Right lung (tissue), 10 donors: ENCODE measurements at places on chromosomes 7 and 10. TPM values are rescaled to one million over a fixed set of nuclear protein-coding genes. Genes with fewer than 3 reads are reported as not detected.

Gene PIP
- polyA plus RNA-seq = not detected

Gene ANLN
- polyA plus RNA-seq = 20.7 TPM

Gene PPP1R17
- not detected for polyA plus RNA-seq

Gene PDCD11
- polyA plus RNA-seq = 42.9 TPM

Gene DUSP5
- polyA plus RNA-seq = 18.9 TPM

DNA sequence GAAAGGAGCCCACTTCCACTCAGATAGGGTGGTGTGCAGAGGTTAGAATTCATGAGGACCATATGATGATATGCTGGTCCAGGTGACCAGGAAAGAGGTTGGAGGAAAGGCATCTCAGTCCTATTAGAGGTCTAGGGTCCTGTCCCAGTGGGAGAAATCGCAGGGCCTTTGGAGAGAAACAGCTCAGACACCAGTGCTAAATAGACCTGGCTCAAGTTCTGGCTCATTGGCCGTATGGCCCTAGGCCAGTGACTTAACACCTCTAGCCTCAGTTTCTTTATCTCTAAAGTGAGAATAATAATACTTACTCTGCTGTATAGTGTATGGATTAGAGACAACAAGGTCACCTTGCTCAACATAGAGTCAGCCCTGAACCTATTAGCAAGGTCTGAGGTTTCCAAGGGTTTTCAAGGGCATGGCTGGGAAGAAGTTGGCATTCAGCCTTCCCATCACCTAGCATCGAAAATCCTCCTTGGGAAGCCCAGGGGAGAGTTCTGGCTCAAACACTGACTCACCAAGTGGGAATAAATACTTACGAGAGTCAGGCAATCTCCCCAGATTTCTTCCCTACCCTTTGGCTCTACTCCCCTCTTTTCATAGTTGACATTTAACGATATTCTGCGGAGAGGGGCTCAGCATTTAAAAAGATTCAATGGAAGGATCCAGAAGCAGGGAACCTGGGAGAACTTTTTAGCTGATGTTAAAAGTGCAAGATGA, 473.1 kb upstream of the PODXL start:
- no peak for DNase-seq

- no peak for DNase-seq
Observed at GRCh38 chr7:1555813-1556543, at the start of gene TMEM184A. TMEM184A (minus strand) TSS chr7:1556205; CDS start chr7:1555484, 721 bp downstream.

GRCh38 chr10:32410569-32410968, 35.4 kb upstream of the CCDC7 start:
- DNase-seq = no peak

DNA sequence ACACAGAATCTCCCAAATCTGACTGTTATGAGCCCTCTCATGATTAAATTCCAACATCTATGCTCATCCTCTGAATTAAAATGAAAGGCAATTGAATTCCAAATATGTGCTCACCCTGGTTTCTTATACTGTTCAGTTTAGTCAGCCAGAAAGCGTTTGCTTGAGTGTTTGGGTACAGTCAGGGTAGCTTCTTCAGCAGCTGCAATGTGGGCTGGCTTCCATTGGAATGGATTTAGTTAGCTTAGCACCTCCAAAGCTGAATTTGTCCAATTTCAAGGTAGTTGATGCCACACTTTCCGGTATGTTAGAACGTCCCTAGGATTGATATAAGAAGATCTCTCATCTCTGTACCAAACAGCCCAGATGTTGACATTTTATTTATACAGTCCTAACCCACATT, 9.3 kb downstream of the KLHL7 start:
- DNase-seq = no peak

GRCh38 chr7:19056305-19056704, 61.1 kb downstream of the TWIST1 start:
- no peak for DNase-seq

DNA sequence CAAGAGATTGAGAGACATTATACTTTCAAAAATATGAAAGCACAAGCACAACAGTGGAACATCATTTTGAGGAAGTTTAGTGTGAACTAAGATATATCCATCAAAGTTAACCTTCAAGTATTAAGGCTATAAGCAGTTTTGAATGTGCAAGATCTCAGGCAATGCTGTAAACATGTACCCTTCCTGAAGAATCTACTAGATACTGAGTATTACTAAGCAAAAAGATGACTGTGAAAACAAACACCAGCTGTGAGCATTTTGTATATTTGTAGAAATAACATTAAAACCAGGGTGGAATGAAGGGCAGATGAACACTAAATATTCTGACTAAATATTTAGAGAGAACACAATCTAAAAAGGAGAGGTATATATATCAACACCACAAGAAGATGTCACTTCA, 41.3 kb upstream of the ADRA2A start:
- DNase-seq = no peak

- DNase-seq = no peak
Observed at GRCh38 chr7:18499407-18500177, 4.0 kb downstream of the HDAC9 start.

DNA sequence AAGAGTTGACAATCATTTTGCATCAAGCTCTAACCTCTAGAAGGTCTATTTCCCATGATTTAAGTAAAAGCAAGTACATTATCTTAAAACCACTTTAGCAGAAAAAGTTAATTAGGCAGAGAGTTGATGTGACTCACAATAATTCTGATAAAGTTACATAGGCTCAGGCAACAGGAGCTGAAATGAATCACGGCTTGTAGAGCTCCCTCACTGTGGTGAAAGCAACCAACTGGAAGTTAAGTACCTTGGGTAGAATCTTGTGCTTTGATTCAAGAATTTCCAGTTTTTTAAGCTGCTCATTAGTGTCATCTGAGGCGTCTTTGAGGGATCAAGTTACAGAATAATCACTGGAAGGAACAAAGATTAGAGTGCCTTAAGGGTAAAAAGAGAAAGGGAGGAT, 68.9 kb upstream of the NFE2L3 start:
- no peak for DNase-seq

GRCh38 chr7:158403013-158403821, 184.4 kb downstream of the PTPRN2 start:
- DNase-seq = no peak
